ENCODE measurements at places on chromosomes 2 and 18. TPM values are rescaled to one million over a fixed set of nuclear protein-coding genes. Genes with fewer than 3 reads are reported as not detected.

The CWC22 gene
- 23.0 TPM for total RNA-seq

DNA sequence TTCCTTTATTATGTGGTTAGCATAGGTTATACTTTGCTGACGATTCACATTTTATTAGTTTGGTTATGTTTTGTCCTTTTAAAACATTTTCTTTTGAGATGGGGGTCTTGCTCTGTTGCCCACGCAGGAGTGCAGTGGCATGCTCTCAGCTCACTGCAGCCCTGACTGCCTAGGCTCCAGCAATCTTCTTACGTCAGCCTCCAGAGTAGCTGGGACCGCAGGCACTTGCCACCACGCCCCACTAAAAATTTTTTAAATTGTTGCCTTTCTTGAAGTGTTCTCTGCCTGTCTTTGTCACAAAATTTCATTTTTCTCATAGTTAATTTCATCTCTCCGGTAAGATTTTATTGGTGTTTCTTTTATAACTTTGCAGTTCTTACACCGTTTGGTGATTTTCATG, 18.9 kb downstream of the HRH4 start:
- no peak overlapping the region for H3K4me3 ChIP-seq
- no peak for DNase-seq
- no peaks in the 10 kb centered on the region for H3K36me3 ChIP-seq
- H3K4me1 ChIP-seq: no peaks in the 10 kb centered on the region
- peaks cover 23% of the 10 kb centered on the region for H3K27me3 ChIP-seq

The CETN1 gene
- total RNA-seq: not detected

DNA sequence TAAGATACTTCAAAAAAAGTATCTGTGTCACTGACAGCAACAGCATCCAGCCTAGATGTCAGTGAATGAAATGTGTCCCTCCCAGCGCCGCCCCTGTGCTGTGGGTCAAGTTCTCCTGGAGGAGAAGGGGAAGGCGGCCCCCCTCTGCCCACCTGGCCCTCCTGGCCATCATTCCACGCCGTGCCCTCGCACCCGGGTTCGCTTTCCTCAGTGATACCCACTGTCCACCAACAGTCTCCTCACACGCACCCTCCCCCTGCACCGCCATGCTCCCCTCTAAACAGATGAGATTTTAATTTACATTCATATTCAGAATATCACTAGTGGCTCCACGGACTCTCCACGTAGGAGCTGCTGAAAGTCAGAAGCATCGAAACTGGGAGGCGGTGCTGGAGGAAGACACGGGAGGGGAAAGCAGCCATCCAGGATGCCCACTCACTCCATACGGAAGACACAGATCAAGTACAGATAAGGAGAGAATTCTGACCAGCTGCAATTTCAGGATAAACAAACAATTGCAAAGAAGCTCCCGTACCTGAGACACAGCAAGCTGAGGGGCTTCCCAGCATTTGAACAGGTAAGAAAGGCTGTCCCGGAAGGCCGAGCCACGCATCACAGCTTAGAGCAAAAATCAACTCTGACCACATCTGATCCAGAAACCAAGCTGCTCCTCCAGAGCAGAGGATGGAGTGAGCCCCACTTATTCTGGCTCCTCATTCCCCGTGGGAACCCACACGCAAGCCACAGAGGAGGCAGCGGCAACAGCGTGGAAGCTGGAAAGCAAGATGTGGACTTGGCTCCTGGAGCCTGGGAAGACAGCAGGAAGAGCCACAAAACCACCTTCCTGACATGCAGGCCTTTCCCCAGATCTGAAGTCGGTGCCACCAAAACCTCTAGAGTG, 49.7 kb downstream of the PXDN start:
- H3K4me1 ChIP-seq: no peaks in the 10 kb centered on the region
- no peak overlapping the region for H3K27ac ChIP-seq
- no peaks in the 10 kb centered on the region for H3K36me3 ChIP-seq
- peaks cover 3% of the 10 kb centered on the region for H3K27me3 ChIP-seq
- H3K4me3 ChIP-seq: no peak overlapping the region
- no peak for DNase-seq

- no peak overlapping the region for H3K27ac ChIP-seq
- no peak for DNase-seq
- no peak overlapping the region for H3K4me3 ChIP-seq
- H3K36me3 ChIP-seq: no peaks in the 10 kb centered on the region
Observed at GRCh38 chr2:171176516-171176915, 15.8 kb upstream of the TLK1 start.

The IHH gene
- 0.28 TPM for total RNA-seq

GRCh38 chr2:71472019-71472418, 18.7 kb downstream of the DYSF start:
- no peak overlapping the region for H3K4me3 ChIP-seq
- H3K27me3 ChIP-seq: peaks cover 37% of the 10 kb centered on the region
- H3K36me3 ChIP-seq: no peaks in the 10 kb centered on the region

The KCNG2 gene
- not detected for total RNA-seq

The CROCC2 gene
- total RNA-seq: not detected

DNA sequence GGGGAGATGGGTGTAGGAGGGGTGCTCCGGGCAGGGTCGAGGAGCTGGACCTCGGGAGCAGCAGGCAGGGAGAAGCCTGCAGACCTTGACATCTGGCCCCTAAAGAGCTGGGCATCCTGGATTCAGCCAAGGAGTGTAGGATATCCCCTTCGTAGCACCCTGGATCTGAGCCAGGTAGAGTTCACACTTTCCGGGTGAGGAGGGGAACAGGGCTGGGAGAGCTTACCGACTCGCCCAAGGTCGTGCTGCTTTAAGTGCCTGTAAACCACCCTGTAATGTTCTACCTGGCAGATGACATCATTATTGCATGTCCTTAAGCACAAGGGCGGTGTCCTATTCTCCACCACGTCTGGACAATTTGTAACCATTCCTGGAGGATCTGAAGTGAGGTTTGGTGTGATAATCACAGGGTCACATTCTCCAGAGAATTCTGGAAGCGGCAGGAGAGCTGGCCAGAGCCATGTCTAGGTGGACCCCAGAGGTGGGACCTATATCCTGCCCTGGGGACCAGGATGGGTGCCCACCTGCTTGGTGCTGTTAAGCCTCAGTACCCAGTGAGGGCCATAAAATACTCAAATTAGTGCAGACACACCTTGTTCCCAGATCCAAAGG, 14.6 kb downstream of the ITM2C start:
- H3K27ac ChIP-seq: no peak overlapping the region
- peaks cover 30% of the 10 kb centered on the region for H3K27me3 ChIP-seq
- no peaks in the 10 kb centered on the region for H3K36me3 ChIP-seq

DNA sequence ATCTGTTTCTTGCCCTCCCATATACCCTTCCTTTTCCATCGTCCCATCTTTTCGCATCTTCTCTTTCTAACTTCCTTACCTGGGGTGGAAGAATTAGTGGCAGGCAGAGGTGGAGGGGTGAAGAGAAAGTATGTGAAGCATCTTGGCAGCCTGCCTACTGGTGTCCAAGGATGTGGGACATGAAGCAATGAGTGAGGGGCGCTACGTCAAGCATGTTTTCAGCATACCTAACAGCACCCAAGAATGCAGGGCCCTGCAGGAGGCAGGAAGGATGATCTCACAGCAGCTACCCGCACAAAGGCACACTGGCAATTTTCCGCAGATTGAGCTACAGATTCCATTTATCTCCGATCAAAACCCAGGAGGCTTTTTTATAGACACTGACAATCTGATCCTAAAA, 42.2 kb downstream of the METTL4 start:
- no peaks in the 10 kb centered on the region for H3K4me1 ChIP-seq
- no peak for DNase-seq
- no peak overlapping the region for H3K4me3 ChIP-seq
- H3K36me3 ChIP-seq: peaks cover 7% of the 10 kb centered on the region
- no peak overlapping the region for H3K27ac ChIP-seq

GRCh38 chr2:168490015-168490874, 34.2 kb downstream of the CERS6 start:
- DNase-seq: peak; percentile 66
- H3K27me3 ChIP-seq: no peaks in the 10 kb centered on the region
- H3K4me3 ChIP-seq: peak overlapping the region; percentile 83
- peak overlapping the region; percentile 95 for H3K27ac ChIP-seq

The DLGAP1 gene
- not detected for total RNA-seq

The UPP2 gene
- not detected for total RNA-seq

The CABLES1 gene
- not detected for total RNA-seq

DNA sequence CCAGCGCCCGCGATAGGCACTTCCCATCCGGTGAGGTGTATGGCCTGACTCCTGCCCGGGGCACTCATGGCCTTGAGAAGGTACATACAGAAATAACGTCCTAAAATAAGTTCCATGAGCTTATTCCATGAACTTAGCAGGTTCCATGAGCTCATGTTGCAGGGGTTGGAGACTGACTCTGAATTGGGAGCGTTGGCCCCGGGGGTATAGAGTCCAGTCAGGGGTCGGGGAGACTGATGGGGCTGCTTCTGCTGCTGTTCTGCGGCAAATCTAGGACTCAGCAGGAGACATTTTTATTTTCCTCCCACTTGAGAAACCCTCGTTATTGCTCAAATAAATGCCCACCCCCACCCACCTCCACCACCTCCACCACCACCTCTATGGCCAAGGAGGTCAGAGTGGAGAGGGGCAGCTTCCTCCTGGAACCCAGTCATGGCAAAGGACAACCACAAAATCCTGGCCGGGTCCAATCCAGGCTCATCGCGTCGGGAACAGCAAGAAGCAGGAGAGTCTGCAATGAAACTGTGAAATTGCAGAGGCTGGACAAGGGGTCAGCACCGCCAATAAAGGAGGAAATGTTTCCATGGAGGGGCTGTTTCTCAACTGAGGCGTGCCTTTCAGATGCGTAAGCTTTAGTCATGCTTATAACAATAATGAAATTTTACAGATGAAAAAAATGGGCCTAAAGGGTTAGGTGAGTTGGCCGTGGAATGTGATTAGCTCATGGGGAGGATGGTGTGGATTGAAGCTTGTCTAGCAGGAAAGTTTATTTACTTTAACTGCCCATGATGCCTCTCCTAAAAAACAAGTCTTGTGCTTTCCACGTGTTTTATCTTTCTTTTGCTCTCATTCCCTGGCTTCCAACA, 136.6 kb upstream of the ALKAL2 start:
- H3K27ac ChIP-seq: no peak overlapping the region
- H3K27me3 ChIP-seq: no peaks in the 10 kb centered on the region
- H3K4me1 ChIP-seq: peaks cover 5% of the 10 kb centered on the region
- H3K36me3 ChIP-seq: no peaks in the 10 kb centered on the region

DNA sequence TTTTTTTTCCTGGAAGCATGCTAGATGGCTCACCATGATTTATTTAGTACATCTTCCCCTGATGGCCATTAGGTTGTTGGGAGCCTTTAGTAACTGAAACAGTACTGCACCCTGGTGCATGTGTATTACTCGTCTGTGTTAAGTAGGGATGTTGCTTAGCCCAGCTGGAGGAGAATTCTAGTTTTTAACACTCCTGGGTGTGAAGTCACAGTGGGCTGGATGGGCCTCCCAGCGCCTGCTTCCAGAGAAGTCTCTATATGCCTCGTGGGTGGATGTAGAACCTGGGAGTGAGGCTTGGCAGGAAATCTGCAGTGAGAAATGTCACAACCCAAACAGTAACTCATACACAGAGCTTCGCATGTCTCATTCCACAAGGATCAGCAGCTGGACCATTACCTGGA, 28.9 kb upstream of the NT5DC4 start:
- no peaks in the 10 kb centered on the region for H3K36me3 ChIP-seq
- peaks cover 39% of the 10 kb centered on the region for H3K4me1 ChIP-seq
- no peak for DNase-seq
- H3K27ac ChIP-seq: peak overlapping the region; percentile 75
- H3K4me3 ChIP-seq: peak overlapping the region; percentile 75
- H3K27me3 ChIP-seq: no peaks in the 10 kb centered on the region

- peaks cover 23% of the 10 kb centered on the region for H3K27me3 ChIP-seq
- H3K36me3 ChIP-seq: no peaks in the 10 kb centered on the region
- no peaks in the 10 kb centered on the region for H3K4me1 ChIP-seq
Observed at GRCh38 chr18:55054021-55054990, 95.0 kb upstream of the CCDC68 start.

- no peaks in the 10 kb centered on the region for H3K4me1 ChIP-seq
- H3K4me3 ChIP-seq: no peak overlapping the region
- H3K27me3 ChIP-seq: peaks cover 19% of the 10 kb centered on the region
- no peaks in the 10 kb centered on the region for H3K36me3 ChIP-seq
- no peak overlapping the region for H3K27ac ChIP-seq
- DNase-seq: no peak
Observed at GRCh38 chr2:234963773-234964615, 12.2 kb downstream of the SH3BP4 start.

The TGFA gene
- total RNA-seq: 1.6 TPM

The SLC11A1 gene
- not detected for total RNA-seq

The RGPD3 gene
- not detected for total RNA-seq

DNA sequence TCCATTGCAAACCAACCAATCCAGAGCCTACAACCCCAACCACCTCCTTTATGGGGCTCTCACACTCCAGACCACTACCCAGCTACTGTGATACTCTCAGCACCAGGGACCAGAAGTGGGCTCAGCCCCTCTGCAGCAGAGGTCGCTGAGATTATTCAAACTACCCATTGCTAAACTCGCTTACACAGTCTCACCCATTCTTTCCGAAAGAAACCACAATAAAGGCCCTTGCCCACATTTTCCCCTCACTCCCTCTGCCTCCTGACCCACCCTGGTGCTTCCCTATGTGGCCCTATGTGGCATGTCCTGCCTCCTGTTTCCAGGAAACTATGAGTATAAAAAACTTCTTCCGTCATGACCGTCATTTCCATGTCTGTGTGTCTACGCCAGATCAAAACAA, 10.7 kb downstream of the TEX51 start:
- peaks cover 3% of the 10 kb centered on the region for H3K27me3 ChIP-seq
- H3K4me3 ChIP-seq: no peak overlapping the region
- no peak overlapping the region for H3K27ac ChIP-seq
- H3K36me3 ChIP-seq: no peaks in the 10 kb centered on the region
- H3K4me1 ChIP-seq: no peaks in the 10 kb centered on the region

The G6PC2 gene
- total RNA-seq: not detected

The GRHL1 gene
- 1.4 TPM for total RNA-seq

GRCh38 chr2:108594132-108594981, 60.1 kb downstream of the LIMS1 start:
- no peak for DNase-seq
- H3K4me1 ChIP-seq: peaks cover 58% of the 10 kb centered on the region
- H3K4me3 ChIP-seq: peak overlapping the region; percentile 83

DNA sequence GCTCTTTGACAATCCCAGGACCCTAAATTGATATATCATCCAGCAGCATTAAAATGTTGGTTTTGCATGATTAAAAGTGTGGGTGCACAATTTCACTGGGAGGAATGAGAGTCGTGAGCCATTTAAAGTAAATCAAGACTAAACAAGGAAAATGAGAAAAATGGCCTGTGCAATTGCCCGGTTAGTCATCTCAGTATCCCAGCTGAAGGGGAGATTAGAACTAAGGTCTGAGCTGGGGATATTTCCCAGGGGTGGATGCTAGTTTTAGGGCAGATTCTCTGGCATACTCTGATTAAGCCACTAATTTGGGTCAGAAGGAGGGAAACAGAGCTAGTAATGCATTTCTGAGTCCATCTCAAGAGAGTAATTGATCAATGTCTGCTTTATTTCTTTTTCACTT, 177.2 kb downstream of the EN1 start:
- H3K4me1 ChIP-seq: no peaks in the 10 kb centered on the region
- DNase-seq: no peak
- H3K36me3 ChIP-seq: no peaks in the 10 kb centered on the region
- H3K27ac ChIP-seq: no peak overlapping the region
- H3K27me3 ChIP-seq: peaks cover 7% of the 10 kb centered on the region

The CAPN14 gene
- total RNA-seq: 1.2 TPM

The VSNL1 gene
- not detected for total RNA-seq

GRCh38 chr18:63433334-63433866, 11.1 kb upstream of the VPS4B start:
- H3K27me3 ChIP-seq: peaks cover 18% of the 10 kb centered on the region
- no peaks in the 10 kb centered on the region for H3K4me1 ChIP-seq
- no peak for DNase-seq

The QPCT gene
- total RNA-seq: 0.33 TPM

The C1QL2 gene
- total RNA-seq: not detected

- no peaks in the 10 kb centered on the region for H3K27me3 ChIP-seq
- no peak for DNase-seq
- no peak overlapping the region for H3K4me3 ChIP-seq
- no peaks in the 10 kb centered on the region for H3K36me3 ChIP-seq
Observed at GRCh38 chr2:64657411-64657810, 3.7 kb upstream of the SERTAD2 start.

Measured in natural killer cell treated with Interleukin-12 subunit alpha and Interleukin-12 subunit beta and Interleukin-15 and Interleukin-18, amount 100 ng/mL, for 72 hours (primary cell).